ENCODE measurements at places on chromosomes 7 and 10.
A peak's percentile ranks its signal among the peaks of the same experiment; 100 is the strongest.

- no peak for DNase-seq
Measured at GRCh38 chr10:24617771-24618396, 105.8 kb downstream of the ARHGAP21 start.

GRCh38 chr7:115289971-115290370, 368.1 kb downstream of the MDFIC start:
- DNase-seq, result no peak

DNA sequence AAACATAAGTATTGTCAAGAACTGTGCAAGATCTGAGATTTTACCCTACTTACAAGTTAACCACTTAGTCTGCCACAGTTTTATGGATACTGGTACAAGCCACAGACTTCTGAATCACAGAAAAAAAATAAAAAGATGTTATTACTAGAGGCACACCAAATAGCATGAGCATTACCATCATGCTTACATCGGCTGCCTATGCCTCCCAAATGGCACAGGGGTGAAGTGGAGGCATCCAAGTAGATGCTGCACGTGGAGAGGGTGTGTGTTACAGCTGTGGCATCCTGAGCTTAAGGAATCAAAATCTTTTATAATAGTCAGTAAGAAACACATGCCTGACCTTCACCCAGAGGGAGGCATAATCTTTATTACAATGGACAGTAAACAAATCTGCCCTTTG, 207.8 kb downstream of the TFEC start:
- no peak for DNase-seq

DNA sequence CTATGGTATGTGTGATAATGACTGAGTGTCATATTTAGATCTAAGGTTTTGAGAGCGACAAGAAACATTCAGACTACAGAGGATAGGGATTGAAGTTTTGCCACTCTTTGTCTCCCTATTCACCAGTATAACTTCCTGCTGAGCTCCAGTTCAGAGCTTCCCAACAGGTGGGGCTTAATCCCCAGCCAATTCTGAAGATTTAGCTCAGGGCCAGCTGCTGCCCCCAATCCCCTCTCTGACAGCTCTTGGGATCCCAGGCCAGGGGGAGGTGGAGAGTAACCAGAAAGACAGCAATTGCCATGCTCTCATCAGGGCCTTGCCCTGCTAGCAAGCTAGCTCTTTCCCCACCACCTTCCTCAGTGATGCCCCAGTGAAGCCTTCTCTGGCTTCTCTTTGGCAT, 57.8 kb downstream of the TRIL start:
- no peak for DNase-seq

- no peak for DNase-seq
Measured at GRCh38 chr10:47073967-47074366, 162.7 kb downstream of the PTPN20 start.

DNA sequence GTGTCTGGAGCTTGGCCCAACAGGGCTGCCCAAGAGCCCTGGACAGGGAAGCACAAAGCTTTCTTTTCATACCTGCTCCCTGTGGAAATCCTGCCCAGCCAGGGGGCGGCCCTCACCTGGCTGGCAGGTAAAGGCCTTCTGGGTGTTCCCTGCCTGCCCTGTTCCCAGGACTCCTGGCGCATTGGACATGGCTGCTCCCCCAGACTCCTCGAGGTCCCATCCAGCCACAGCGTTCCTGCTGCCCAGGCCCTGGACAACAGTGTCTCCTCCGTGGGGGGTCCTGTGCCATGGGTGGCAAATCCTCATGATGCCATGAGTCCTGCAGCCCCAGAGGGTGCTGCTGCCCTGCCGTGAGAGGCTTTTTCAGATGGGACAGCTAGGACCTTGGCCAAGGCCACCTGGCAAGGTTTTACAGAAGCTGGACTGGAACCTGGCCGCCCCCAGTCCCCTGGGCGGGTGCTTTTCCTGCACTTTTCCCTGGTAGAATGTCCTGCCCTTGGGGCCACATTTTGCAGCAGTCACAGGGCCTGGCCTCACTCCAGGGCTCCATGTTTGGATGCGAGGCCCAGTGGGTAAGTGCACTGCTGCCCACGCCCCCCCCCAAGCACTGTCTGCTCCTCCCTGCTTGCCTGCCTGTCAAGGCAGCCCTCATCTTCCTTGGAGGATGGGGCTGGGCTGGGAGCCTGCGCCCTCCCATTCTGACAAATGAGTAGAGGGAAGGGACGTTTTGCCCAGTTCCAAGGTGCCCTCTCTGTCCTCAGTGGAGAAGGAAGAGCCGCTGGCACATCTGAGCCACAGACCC, 60.7 kb downstream of the LHPP start:
- DNase-seq, result no peak

- peak; percentile 18 for DNase-seq
Measured at GRCh38 chr10:64731016-64731415, 1209.8 kb downstream of the REEP3 start.

DNA sequence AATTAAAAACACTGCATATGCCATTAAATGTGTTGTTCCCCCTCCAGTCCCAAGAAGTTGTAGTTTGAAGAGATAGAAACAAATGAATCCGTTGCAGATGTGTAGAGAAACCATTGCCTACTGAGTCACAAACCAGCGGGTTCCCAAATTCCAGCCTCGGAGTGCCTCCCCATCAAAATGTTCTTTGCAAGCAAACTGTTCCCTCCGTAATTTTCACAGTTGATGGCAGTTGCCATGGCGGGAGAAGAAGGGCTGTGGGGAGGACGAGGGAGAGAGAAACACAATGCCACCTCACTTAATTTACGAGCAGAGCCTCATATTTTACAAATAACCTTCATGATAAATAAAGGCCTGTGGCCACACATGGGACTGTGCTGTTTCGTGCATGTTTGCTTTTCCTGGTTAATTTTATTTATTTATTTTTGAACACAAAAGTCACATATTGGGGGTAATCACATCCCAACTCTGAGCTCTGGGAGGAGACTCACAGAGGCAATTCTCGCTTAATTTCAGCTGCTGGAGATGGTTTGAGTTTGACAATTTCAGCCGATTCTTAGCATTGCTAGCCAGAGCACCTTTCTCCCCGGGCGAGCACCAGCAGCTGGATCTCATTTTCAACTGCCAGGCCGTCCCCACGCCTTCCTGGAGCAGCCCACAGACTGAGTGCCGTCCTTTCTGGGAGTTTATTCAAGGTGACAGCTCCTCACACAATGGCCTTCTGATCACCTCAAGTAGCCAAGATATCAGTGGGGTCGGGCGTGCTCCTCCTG, 1084.2 kb downstream of the KCNMA1 start:
- no peak for DNase-seq

GRCh38 chr7:69630292-69630691, 32.0 kb downstream of the AUTS2 start:
- no peak for DNase-seq

- peak; percentile 86 for DNase-seq
Measured at GRCh38 chr10:119686465-119687191, 35.4 kb downstream of the BAG3 start.

GRCh38 chr7:27948861-27949260, 208.9 kb downstream of the TAX1BP1 start:
- DNase-seq, result no peak

- no peak for DNase-seq
Measured at GRCh38 chr7:41861642-41862041, 158.8 kb upstream of the INHBA start.

DNA sequence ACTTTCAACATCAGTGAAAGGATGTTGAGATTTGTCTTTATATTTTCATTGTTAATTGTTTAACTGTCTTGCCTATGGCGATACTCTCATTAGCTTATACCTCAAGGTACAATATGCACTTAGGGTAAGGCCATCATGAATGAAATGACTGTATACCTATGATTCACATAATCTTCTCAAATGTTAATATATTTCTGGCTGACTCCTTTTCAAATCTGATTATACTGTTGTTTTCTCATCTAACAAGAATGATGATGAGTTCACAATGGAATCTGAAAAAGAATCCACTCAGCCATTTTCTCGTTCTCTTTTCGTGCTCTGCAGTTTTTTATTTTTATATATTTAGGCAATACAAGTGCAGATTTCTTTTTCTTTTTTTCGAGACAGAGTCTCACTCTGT, 159.1 kb downstream of the ARHGAP12 start:
- DNase-seq, result peak; percentile 40

GRCh38 chr7:35875292-35875691, 74.4 kb downstream of the SEPTIN7 start:
- DNase-seq, result no peak

GRCh38 chr7:28986028-28986764, 28.1 kb upstream of the TRIL start:
- no peak for DNase-seq

DNA sequence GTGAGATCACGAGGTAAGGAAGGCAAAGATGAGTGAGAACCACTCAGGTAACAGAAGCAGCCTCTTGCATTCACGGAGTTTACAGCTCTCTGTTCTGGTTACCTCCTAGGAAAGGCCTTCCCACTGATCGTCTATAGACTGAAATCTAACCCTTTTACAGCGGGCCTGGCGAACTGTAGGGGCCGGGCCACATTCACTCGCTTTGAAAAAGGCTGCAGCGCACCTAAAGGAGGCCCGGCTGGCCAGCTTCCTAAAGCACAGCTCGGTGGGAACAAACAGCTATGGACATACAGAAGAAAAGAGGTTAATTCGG, 565 bp downstream of the ATP5MK start:
- no peak for DNase-seq

DNA sequence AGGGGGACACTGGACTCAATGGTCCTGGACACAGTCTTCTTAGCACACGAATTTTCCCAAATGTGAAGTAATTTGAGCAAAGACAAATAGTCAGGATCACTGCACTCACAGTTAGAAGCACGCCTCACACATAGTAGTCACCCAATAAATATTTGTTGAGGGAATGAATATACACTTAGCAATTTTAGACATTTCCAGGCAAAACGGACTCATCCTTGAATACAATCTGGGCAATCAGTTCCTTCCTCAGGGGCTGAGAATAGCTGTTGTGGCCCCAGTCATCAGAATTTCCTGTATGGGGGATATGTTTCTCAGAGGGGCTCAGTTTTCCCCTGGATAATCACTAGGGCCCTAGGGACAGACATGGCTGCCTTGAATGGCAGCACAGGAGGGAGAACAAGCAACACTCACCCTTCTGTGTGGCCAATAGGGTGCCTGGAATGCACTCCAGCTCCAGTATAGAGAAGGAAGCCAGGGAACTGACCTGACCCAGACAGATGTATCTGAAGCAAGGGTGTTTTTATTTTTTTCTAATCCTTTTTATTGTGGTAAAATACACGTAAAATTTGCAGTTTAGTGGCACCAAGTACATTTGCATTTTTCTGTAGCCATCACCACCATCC, 282.7 kb upstream of the ZNF32 start:
- DNase-seq, result peak; percentile 91
